Activated CD8-positive, alpha-beta memory T cell treated with anti-CD3 and anti-CD28 coated beads for 48 hours (primary cell): ENCODE measurements at places on chromosomes 13 and 19.
A peak's percentile ranks its signal among the peaks of the same experiment; 100 is the strongest.

- no peak for DNase-seq
Measured at GRCh38 chr13:76703621-76704288, 182.4 kb downstream of the KCTD12 start.

DNA sequence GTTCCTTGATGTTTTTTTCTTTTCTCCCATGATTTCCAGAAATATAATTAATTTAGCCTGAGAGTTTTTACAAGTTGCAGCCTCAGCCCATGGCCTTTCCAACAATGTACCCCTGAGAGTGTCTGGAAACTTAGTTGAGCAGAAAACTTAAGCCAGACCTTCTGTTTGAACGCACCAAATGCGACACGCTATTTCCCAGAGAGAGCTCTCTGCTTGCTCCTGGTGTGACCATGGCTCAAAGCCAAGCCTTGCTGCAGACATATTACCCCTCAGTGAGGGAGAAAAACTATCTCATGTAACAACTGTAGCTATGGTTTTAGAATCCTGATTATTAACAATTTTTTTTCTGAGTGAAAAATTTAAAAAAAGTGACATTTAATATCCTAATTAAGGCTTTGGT is 1204.5 kb upstream of the SLC10A2 start:
- no peak for DNase-seq

DNA sequence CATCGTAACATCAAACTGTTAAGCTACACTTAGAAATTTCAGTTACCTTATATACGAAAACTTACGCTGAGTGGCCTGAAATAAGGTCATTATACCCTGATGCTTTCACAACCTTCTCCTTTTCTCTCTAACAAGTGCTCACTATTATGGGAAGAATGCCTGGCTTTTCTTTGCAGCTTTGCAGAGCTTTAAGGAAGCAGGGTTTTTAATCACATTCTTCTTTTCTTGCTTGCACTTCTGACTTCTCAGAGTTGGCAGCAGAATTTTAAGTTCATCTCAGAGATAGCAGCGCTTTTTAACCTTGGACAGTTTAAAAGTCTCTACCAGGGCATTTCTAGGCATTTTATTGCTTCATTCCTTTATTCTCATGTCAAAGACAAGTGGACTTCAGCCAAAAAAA is 285.1 kb downstream of the SPRY2 start:
- no peak for DNase-seq

DNA sequence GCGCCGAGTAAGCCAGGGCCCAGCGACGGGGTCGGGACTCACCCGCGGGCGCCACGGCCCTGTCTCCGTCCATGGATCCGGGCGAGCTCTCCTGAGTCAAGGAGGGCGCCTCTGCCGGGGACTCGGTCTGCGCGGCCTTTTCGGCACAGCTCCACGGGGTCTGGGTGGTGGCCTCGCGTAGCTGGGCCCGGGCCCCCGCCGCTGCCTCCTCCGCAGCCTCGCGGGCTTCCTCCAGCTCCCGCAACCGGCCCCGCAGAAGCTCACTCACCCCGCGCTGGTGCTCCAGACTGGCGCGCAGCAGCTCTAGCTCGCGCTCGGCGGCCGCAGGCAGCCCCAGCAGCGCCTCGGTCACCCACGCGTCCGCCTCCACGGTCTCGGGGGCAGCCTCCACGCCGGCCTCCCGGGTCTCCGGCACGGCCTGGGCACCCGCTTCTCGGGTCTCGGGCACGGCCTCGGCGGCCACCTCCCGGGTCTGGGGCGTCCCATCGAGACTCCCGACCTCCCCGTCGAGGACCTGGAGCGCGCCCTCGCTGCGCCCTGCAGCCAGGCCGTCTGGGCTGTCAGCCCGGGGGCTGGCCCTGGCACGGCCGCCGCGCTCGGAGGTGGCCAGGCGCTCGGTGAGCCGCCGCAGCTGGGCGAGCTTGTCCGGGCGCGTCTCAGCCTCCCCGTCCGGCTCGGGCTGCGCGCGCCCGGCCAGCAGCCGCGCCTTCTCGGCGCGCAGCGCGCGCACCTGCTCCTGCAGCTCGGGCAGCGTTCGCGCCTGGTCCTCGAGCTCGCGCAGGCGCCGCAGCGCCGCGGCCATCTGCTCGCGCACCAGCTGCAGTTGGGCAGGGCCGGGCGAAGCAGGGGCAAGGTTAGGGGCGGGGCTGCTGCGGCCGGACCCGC is 8.4 kb downstream of the KANK3 start:
- DNase-seq = no peak

- peak; percentile 24 for DNase-seq
Measured at GRCh38 chr13:27830010-27830409, 37.7 kb downstream of the GSX1 start.

GRCh38 chr13:32548837-32549236 is 10.2 kb upstream of the N4BP2L2 start:
- no peak for DNase-seq

DNA sequence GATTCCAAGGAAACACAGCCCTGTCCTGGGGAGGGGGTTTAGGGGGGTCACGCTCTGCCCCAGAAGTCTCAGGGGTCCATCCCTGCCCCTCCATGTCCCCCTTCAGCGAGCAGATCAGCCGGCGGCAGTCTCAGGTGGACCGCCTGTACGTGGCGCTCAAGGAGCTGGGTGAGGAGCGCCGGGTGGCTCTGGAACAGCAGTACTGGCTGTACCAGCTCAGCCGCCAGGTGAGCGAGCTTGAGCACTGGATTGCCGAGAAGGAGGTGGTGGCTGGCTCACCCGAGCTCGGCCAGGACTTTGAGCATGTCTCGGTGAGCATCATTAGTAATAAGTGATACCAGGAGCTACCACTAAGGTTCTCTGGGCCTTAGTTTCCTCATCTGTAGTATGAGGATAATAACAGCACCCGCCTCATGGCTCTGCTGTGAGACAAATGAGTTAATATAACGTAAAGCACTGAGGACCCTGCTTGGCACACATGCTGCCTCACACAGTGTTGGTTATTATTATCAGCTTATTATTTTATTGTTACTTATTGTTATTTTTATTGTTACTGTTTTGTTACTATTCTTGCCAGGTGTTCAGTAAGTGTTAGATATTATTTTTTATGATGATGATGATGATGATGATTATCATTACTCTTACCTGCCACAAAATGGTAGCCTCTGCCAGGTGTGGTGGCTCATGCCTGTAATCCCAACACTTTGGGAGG is 20.5 kb upstream of the SHKBP1 start:
- no peak for DNase-seq

GRCh38 chr19:10920781-10921180 is 7.7 kb downstream of the YIPF2 start:
- no peak for DNase-seq

- no peak for DNase-seq
Measured at GRCh38 chr19:40525234-40526051, 51.2 kb upstream of the SHKBP1 start.

- no peak for DNase-seq
Measured at GRCh38 chr13:95505265-95505664, 47.3 kb upstream of the CLDN10 start.
